ENCODE measurements at places on chromosomes 6 and 20.
A peak's percentile ranks its signal among the peaks of the same experiment; 100 is the strongest.

- DNase-seq: no peak
Observed at GRCh38 chr20:10170261-10170660, 48.4 kb upstream of the SNAP25 start.

- DNase-seq: no peak
Observed at GRCh38 chr6:129364037-129364436, 345.9 kb downstream of the ARHGAP18 start.

DNA sequence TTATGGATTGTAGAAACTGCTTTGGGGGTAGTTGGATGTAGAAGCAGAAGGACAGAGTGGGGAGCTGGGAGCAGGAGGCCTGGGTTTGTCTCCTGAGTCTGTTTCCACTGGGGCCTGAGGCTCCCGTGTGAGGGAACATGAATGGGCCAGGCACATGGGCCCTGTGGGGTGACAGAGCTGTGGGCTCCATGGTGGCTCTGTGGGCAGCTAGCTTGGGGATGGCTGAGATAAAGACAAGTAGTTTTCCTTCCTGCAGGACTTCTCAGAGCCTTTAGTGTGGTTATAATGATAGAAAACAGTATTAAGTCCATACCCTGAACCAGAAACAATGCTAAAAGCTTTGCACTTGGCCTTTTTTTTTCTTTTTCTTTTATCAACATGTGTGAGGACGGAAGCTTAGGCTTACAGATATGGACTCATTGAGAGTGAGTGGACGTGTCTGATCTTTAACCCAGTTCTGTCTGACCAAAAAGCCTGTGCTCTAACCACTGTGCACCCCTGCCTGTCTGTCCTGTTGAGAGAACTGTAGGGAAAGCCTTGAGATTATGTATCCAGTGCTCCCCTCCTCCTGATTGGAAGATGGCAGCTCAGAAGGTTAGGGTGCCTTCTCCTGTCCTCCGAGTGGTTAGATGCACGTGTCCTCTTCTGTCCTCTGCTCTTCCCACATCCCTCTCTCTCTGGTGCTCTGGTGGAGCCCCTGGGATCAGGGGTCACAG is 98.3 kb downstream of the CDH26 start:
- DNase-seq: no peak

- DNase-seq: no peak
Observed at GRCh38 chr6:46505693-46506512, 14.7 kb upstream of the RCAN2 start.

- no peak for DNase-seq
Observed at GRCh38 chr20:2005359-2005758, 11.5 kb upstream of the PDYN start.

DNA sequence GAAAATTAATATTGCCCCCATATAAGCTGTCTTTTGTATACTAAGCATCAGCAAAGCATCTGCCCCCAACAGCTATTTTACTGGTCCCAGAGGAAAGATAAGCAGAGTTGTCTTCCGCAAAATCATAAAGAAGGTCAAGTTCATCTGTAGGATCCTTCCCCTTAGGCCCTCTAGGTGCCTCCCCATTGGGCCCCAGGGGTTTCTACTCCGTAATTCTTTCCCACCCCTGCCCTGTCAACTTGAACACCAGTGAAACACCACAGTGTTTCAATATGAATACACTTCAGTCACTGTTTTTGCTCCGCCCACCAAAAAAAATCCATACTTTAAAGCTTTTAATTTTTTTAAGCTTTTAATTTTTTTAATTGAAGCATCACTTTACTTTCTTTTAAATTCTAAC is 159.2 kb downstream of the ATXN1 start:
- no peak for DNase-seq

GRCh38 chr6:43808412-43808811 is 38.4 kb downstream of the VEGFA start:
- no peak for DNase-seq

- peak; percentile 48 for DNase-seq
Observed at GRCh38 chr20:58852543-58853271, at the start of gene GNAS. TSS of gene GNAS (plus strand) at chr20:58852716.

GRCh38 chr20:20227013-20227571 is 140.8 kb upstream of the INSM1 start:
- no peak for DNase-seq

GRCh38 chr6:149734915-149735314 is 11.4 kb downstream of the NUP43 start:
- no peak for DNase-seq

DNA sequence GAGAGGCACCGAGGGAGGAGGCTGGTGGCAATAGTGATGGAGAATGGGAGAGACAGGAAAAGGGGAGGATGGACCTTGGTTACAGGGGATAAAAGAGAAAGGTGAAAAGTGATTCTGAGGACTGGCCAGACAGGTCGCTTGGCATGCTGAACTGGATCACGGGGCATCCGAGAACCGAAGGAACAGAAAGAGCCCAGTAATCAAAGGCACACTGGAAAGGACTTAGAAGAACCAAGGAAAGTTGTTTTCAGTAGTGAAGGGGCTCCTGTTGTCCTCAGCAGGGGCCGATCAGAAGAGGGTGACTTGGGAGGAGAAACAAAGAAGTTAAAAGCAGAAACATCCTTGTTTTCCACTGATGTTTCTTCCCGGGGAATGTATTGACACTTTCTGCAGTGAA is 18.9 kb downstream of the SYTL3 start:
- DNase-seq: no peak

DNA sequence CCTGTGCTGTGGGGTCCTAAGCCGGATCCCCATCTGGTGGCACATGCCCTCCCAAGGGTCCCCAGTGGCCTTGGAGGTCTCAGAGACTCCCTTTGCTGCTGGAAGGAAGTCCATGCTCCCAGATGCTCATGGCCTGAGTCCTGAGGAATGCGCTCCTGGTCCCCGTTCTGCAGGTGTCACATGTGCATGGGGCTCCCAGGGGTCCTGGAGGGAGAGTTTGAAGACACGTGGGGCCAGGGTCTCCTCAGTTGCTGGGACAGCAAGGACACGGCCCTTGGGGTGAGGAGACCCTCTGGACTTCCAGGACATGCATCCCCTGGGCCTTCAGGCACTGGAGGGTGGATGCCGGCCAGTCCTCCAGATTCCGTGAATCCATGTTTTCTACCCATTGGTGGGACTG is 11.7 kb downstream of the ZBP1 start:
- no peak for DNase-seq

- DNase-seq: no peak
Observed at GRCh38 chr20:53497246-53497645, 96.4 kb downstream of the ZNF217 start.

- no peak for DNase-seq
Observed at GRCh38 chr20:48486065-48486464, 341.7 kb downstream of the PREX1 start.

DNA sequence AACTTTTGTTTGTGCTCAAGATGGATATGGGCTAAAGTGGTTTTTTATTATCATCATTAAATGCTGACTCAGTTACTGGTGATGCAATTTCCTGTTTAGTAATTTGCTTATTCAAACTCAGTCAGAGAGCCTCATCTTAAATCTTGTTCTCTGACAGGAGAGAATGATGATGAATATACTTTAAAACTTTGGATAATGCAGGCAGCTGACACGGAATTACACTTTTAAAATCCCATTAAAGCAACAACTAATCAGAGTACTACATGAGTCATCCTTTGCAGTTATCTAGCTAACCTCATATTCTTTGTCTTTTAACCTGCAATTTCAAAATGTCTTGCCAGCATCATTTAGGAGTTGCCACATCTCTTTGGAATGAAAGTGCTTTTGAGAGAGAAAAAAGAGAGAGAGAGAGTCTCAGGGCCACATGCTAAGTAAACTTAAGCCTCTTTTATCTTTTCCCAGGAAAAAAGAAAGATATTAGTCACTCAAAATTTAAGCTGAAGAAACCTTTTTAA is 9.2 kb upstream of the C6orf141 start:
- peak; percentile 59 for DNase-seq

- no peak for DNase-seq
Observed at GRCh38 chr20:24134284-24134683, 145.7 kb upstream of the GGTLC1 start.

DNA sequence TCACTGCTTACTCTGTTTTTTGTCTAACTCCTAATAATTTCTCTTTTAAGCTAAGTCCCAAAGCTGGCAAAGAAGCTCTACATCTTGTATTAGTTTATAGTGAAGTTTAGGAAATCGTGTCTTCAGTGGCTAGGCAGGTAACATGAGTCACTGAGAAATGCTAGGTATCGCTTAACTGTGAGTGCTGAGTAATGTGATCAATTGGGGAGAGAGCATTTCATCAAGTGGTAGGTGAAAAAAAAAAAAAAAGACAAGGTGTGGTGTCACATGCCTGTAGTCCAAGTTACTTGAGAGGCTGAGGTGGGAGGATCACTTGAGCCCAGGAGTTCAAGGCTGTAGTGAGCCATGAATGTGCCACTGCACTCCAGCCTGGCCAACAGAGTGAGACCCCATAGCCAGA is 125.3 kb downstream of the FAM83B start:
- no peak for DNase-seq

DNA sequence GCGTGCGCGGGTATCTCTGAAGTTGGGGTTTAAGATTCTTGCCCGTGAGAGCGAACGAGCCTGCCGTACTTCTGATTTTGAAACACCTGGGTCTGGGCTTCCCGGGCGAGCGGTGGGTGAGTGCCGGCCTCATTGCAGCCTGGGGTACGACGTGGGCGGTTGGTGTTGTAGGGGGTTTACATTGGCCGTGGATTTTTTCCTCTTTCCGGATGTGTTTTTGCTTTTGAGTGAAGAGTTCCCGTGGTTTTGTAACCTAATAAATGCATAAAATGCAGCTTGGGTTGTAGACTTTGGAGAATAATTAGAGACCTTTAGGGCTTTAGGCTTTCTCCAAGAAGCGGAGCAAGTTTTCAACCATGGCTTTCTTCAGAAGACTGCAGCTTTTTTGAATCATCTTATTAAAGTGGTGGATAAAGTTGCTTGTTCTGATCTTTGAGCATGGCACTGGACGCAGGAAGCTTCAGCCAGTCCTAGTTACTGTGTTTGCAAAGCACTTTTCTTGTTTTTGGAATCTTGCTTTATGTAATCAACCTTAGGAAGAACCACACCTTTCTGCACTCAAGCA is 314 bp downstream of the FARS2 start:
- DNase-seq: no peak

GRCh38 chr20:47665221-47665991 is 119.9 kb downstream of the SULF2 start:
- no peak for DNase-seq

DNA sequence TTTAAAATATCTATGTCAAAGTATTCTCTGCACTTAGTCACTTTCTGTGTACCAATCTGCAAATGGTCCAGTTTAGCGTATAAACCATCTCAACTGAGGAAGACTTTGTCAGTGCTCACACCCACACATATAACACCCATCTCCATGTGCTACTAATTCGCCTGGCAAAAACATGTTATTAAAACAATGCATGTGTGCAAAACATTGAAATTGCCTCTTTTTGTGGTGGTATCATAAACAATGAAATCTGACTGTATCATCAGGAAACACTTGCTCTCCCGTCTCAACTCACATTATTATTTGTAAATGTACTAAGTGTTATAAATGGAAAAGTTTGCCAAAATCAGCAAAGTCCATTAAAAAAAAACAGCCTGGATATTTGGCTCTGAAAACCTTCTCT is 105.9 kb upstream of the FOXC1 start:
- DNase-seq: no peak

DNA sequence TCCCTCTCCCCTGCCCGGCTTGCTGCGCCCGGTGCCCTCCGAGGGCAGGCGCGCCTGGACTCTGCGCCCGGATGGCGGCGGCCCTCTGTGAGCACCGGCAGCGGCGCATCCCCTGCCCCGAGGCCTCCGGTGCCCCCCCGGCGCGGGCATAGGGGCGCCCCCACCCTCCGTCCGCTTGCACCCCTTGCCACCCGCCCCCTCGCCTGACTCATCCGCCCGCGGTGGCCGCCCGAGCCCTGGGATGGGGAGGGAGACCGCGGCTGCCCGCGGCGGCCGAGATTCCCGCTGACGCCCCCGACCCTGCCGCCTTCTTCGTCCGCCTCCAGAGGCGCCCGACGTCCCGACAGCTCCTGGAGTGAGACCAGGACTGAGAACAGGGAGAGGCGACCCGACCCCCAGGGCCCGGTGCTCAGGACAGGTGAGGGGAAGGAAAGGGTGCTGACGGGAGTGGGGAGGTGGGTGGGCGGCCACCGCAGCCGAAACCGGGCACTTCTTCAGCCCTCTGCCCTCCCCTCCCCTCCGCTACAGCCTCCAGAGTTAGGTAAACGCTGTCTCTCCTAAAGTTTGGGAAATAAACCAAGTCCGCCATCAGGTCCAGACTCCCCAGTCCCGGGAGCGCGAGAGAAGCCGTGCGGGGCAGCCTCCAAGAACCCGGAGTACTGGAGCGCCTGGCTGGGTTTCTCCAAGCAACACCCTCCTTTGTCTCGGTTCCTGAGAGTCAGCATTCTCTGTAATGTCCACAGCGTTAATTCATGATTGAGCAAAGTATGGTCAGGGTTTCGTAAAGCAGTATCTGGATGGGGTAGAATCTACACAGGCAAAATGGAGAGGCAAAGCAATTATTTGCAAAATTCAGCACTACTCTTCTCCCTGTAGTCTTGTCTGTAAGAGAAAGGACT is 539 bp downstream of the TMEM200A start:
- DNase-seq: peak; percentile 71

DNA sequence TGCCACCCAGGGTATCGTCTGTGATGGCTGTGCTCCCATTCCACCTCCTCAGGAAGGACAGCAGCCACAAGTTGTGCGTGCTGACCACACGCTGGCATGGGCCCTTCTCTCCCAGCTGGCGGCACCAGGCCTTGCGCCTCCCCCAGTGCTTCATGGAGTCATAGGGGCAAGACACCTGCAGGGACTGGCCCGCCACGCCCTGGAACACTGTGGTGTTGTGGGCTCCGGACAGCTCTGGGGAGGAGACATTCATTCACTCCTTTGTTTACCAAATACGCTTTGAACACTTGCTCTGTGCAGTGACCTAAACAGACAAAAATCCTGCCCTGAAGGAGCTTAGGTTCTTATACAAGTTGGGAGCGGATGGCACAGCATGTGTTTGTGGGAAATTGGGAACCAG is 1.5 kb downstream of the TREM2 start:
- no peak for DNase-seq

DNA sequence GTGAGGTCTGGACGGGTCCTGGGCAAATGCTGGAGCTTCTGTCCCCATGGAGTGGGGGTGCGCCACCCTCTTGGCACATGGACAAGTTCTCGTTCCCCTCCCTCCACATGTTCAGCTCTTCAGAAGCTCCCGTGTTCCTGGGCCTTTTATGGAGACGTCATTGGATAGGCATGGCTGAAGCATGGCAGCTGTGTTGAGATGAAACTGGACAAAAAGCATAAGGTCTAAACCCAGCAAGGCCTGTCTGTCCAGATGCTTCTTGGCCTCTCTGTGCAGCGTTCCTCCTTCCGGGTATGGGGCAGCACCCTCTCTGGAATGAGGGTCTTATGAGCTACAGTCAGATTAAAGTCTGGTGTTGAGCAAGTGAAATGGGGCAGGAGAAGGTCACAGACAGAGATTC is 26.8 kb downstream of the TBC1D20 start:
- DNase-seq: no peak

- DNase-seq: no peak
Observed at GRCh38 chr20:32366380-32366779, 8.2 kb downstream of the ASXL1 start.

GRCh38 chr6:152984513-152984872 is 1.7 kb upstream of the FBXO5 start:
- no peak for DNase-seq
